Activated naive CD8-positive, alpha-beta T cell treated with anti-CD3 and anti-CD28 coated beads, Interleukin-2, amount 50 U/mL, for 16 hours (primary cell): ENCODE measurements at places on chromosomes 1 and 21.

DNA sequence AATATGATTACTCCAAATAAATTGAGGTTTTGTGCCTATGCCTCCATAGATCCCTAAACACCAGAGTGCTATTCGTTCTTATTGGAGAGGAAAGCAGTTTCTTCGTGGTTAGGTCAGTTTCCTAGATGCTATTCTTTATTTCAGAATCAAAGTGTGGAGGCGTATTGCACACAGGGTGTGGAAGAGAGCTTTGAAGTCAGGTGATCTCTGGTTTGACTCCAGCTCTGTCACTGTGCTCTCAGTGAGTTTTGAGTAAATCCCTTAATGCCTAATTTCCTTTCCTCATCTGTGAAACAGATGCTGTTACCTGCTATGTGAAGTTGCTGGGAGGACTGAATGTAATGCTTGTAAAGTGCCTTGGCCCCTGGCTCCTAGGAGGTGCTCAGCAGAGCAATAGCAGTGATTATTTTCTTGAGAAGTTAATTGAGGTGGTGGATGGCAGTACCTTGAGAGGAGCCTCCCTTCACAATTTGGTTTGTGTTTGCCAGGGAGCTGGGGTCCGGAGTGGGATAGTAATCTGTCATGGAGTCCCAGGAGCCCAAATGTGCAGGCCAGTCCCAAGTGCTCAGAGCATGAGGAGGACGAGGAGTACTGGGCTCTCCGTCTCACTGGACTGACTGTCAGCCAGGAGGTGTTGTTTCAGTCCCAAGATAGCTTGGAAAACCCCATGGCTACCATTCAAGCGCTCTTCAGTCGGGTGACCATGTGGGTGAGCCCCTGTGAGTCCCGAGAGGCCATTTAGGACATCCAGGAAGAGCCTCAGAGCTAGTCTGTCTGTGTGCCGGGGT is 14.9 kb downstream of the NTPCR start:
- no peak for DNase-seq

- DNase-seq, result no peak
Observed at GRCh38 chr1:109977225-109977624, 7.3 kb upstream of the AHCYL1 start.

DNA sequence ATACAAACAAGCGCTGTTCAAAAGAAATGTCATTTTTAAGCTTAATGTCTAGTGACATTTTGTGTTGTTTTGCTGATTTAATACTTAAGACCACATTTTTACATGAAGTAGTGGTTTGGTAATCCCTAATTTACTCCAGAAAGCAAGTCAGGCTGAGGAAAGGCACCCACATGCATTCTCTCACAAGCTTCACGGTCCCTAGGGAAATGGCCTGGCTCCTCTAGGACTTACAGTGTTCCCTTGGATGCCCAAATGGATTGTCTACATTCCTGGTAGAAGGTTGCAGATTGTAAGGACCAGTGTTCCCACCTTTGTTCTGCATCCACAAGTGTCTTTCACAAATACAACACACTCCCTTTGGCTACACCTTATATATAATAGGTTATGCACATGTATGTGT is 9.5 kb downstream of the GPSM2 start:
- DNase-seq, result no peak

DNA sequence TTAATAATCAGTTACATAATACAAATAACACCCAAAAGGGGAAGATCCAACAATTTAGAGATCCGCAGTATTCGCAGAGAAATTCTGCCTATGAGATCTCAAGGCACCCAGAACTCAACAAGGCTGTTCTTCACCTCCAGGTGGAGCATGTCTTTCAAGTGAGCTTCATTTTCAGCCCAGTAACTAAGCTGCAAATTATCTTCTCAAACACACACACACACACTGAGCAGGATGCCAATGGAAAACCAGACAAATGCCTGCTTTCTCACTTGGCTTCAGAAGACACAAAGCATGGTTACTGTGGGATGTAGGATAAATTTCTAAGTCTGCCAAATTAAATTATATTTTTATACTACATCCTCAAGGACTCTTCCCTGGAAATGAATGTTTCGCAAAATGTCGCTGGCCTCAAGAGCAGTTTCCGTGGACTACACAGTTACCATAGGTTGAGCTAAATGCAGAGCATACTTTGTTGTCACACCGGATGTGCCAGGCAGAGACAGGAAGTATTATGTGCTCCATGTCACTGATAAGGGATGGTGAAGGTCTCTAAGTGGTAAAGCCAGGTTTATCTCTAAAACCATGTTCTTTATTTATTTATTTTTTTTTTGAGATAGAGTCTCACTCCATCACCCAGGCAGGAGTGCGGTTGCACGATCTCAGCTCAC is 30.3 kb downstream of the UBR4 start:
- DNase-seq, result no peak

- DNase-seq, result no peak
Observed at GRCh38 chr1:193335806-193336428, 149.5 kb upstream of the B3GALT2 start.

- no peak for DNase-seq
Observed at GRCh38 chr1:7729761-7730160, 41.3 kb upstream of the VAMP3 start.

DNA sequence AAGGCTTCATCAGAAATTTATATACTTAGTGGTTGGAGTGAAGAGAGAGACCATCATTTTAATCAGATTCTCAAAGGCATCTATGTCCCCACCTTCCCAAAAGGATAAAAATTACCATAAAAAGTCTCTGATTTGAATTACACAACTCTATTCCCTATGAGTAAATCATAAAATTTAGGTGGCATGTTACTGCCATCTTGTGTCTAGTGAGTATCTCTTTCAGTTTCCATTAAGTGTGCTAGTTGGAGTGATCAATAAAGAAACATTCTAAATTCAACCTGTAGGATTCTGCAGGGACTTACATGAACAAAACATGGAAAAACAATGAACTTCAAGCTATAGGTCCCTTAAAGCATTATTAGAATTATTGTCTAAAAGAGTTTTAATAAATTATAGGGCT is 655.4 kb downstream of the LTN1 start:
- no peak for DNase-seq

- DNase-seq, result no peak
Observed at GRCh38 chr1:16926491-16927073, 4.9 kb downstream of the CROCC start.

GRCh38 chr21:41817877-41818855 is 51.3 kb upstream of the RIPK4 start:
- no peak for DNase-seq

DNA sequence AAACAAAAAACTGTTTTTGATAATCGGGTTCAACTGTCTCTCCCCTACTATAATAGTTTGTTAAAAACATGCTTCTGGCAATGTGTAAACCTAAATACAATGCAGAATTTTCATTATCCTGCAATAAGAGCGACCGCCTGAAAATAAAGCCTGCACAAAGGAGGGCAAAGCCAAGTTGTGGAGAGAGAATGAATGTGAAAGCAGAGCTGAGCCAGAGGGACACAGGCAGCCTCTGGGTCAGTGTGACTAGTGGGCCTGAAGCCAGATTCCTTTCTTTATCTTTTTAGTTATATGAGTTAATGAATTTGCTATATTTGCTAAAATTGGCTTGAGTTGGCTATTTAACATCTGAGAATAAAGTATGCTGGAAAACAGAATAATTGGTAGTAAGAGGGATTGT is 615.2 kb downstream of the PLA2G4A start:
- DNase-seq, result no peak

DNA sequence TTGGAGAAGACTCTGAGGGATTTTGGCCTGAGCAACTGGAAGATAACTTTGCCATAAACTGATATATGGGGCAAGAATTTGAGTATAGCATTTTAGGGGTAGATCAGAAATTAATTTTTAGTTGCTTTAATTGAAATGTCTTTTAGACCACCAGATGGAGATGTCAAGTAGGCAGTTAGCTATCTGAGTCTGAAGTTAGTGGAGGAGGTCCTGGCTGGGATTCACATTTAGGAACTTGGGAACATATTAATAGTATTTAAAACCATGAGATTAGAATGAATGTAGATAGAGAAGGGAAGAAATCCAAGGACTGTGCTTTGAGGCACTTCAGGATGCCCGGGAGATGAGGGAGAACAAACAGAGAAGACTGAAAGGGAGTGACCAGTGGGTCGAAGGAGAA is 32.6 kb downstream of the SLC44A3 start:
- DNase-seq, result no peak

- no peak for DNase-seq
Observed at GRCh38 chr1:183817576-183818288, 12.8 kb downstream of the RGL1 start.
